Activated CD4-positive, CD25-positive, alpha-beta regulatory T cell (primary cell): ENCODE measurements at places on chromosomes 6 and 20.

GRCh38 chr6:166253281-166253681 lies 54.9 kb downstream of the PRR18 start:
- DNase-seq, result no peak

DNA sequence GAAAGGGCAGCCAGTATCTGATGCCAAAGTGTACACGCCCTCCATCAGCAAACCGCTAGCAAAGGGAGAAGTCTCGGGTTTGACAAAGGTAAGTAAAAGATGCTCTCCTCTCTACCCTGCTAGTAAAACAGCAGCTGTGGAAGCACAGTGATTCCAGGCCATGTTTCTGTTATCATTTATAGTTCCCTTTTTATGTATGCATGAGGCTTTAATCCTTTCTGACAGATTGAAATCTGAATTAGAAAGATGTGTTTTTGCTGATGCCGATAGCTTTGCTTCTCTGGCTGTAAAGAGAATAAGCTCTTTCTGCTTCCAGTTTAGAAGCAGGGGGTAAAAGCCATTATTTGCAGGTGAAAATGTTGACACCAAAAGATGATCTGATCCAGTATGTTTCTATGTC lies 392.4 kb upstream of the SOX4 start:
- DNase-seq, result no peak

DNA sequence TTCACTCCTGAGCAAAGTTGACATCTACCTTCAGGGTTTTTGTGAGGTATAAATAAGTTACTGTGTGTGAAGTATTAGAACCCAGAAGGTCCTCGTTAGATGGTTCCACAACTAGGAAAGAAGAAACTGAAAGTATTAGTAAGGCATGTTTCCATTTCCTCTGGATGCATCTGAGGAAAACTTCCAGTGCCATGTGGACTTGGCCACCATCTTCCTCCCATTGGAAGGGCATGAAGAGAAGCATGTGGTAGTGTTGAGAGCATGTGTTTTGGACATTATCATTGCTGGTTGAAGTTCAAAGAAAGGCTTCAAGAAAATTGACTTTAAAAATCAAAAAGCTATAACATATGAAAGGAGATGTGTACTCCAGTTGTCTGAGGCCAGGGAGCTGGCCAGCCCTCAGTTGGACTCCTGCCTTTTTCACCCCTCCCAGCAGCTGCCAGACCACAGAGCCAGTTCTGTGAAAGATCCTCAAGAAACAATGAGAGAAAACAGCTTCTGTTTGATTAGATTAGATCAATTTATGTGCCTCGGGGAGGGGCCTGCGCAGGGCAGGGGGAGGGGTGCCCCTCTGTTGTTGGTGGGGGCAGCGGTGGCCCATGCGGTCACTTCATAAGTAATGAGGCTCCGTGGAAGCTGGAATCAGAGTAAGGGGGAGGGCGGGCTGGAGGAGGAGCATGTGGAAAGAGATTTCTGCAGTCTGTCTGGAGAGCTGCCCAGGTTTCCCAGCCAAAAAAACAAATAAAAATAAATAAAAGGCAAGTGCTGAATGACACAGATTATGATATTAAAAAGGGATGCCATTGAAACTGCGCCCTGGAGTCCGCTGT lies 154.0 kb downstream of the JARID2 start:
- DNase-seq, result no peak

- DNase-seq, result no peak
These were observed 71.2 kb downstream of the PDE7B start for GRCh38 chr6:135922746-135923145.

- no peak for DNase-seq
These were observed 474.0 kb downstream of the TFAP2B start for GRCh38 chr6:51292659-51293058.

DNA sequence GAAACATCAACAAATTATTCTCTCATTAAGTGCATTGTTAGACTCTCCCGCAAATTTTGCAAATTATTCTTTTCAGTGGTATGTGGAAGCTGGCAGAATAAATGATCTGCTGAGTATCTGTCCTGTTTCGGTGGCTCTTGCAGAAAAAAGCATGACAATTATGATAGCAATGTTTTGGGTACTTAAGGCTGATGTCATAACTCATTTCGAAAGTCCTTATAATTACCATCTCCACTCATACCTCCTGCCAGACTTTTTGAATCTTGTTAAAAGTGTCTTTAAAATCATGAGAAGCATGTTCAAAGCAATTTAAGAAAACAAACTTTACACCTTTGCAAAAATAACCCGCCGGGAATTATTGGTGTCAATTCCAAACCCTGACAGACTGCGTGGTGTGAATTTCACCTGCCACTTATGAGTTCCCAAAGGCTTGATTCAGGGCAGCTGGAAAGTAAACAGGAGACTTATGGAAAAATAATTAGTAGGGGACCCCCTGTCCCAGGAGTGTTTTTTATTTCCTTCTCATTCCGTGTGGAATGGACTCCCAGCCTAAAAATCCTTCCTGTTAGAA lies 87.6 kb upstream of the E2F3 start:
- no peak for DNase-seq

DNA sequence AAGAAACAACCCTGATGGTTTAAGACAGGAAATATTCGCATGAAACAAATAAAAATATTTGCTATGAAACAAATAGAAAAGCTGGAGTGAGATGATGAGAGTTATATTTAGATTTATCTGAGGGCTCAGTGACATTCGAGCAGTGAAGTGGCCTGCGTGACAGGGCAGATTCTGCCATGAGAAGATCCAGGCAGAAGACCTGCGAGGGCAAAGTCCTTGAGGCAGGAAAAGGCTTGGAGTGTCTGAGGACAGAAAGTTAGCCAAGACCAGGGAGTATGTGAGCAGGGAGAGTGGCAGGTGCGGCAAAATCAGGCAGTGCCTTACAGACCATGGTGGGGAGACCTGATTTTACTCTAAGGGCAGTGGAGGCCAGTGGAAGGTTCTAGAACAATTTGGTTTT lies 66.9 kb upstream of the RIN2 start:
- DNase-seq, result no peak

DNA sequence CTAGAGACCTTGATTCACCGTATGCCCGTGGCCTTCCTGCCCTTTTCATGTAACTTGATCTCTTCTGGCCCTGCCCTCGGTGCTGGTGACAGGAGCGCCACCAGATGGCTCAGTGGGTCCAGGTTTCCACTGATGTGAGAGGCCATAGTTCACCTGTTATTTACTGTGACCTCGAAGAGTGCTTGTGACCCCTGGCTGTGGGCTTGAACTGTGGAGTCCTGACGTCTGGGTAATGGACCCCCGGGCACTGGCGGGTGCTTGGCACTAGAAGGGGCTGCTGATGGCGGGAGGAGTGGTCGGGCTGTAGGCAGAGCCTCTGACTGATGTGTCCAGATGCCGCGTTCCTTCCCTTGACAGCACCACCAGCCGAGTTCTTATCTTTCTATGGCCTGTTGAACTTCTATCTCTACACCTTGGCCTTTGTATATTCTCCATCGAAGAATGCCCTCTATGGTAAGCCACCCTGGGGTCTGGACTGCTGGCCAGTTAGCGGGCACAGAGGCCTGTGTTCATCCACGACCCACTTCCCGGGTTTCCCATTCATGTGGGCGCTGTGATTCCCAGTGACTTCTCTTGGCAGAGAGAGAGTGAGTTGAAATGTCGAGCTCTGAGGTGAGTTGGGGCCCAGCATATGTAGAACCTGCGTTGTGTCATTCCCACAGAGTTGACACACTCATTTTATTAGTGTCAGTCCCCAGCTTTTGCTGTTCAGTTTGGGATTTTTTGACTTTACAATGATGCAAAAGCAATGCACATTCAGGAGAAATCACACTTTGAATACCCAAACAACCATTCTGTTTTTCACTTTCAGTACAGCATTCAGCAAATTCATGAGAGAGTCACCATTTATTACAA lies 14.9 kb downstream of the DYNLT1 start:
- DNase-seq, result no peak

- no peak for DNase-seq
These were observed 21.6 kb downstream of the C6orf163 start for GRCh38 chr6:87366072-87366827.

- no peak for DNase-seq
These were observed 296.3 kb upstream of the JAG1 start for GRCh38 chr20:10970109-10970508.

DNA sequence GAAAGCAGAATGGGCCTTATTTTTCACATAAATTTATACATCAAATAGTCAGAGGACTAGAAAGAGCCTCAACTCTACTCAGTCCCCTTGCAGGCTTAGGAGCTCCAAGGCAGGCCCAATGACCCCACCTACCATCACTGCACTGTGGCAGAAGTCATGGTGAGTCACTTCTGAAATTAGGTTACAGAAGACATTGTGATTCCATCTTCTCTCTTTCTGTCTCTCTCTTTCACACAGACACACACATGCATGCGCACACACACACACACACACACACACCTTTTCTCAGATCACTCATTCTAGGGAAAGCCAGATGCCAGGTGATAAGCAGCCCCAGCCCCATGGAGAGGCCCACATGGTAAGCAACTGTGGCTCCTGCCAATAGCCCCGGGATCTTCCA lies 103.8 kb downstream of the C6orf118 start:
- no peak for DNase-seq

DNA sequence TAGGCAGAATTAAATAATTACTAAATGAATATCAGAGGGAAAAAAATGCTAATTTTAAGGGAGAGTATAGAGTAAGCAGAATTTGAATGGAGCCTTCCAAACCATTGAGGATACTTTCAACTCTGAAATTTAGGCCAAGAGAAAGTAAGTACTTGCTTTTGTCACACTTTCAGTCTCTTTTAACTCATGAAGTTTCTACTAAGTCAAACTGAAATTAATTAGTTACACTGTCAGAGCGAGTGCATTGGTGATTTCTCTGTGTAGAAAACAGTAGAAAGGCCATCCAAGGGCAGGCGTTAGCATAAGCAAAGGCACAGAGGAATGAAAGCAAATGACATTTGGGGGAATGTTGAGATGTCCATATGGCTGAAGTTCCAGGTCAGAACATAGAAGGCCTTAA lies 92.9 kb downstream of the PLEKHG1 start:
- no peak for DNase-seq

- no peak for DNase-seq
These were observed 14.8 kb upstream of the BCLAF1 start for GRCh38 chr6:136304410-136304809.

- no peak for DNase-seq
These were observed 5.5 kb downstream of the SNRPB start for GRCh38 chr20:2465100-2465499.

DNA sequence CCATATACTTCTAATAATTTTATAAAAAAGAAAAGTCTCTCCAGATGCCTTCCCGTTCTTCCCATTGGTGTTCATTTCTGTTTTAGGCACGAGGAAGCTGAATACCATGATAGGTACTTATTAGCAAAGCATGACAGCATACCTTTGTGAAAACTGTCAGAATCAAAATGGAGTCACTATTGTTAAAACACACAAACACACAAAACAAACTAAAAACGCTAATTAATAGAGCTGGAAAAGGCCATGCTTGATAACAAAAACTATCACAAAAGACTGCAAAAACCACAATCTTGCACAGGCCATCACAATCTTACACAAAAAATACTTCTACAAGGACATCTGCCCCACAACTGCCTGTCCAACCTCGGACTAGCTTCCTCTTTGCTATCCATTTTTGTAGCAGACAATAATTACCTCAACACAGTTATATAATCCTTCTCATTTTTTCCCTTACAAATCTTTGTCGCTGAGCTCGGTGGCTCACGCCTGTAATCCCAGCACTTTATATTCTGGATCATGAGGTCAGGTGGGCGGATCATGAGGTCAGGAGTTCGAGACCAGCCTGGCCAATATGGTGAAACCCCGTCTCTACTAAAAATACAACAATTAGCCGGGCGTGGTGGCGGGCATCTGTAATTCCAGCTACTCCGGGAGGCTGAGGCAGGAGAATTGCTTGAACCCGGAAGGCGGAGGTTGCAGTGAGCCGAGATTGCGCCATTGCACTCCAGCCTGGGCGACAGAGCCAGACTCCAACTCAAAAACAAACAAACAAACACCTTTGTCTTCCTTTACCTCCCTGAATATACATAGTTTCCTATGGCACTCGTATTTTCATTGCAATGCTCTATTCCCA lies 3.2 kb upstream of the ABT1 start:
- no peak for DNase-seq

DNA sequence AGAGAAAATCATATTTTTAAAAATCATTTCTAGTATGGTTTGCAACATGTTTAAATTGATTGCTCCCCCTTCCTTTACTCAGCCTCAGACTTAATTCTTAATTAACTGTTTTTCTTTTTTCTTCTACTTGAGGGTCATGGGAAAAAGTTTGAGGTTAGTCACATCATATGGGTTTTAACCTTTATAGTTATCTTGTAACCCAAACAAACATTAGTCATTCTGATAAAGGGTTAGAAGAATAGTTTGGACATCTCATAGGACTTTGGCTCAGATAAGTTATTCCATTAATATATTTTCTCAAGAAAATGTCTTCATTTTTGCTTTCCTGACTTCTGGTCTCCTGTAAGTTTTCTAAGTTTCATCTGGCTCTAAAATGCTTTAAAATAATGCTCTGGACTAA lies 34.5 kb upstream of the TSPYL1 start:
- no peak for DNase-seq

DNA sequence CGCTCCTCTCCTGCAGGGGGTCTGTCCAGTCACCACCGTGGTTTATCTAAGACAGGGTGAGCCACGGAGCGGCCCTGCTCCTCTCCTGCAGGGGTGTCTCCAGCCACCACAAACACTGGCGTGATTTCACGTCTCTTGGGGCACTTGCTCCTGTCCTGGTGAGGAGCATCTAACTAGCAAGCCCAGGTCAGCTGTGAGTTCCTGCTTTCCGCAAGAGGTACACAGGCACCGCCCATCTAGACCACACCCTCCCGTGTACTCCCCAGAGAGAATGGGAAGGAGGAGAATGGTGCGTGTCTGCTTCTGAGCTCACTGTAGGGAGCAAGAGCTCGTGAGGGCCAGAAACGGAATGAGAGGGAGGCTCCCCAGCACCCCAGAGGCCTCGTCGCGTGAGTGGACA lies 40.7 kb downstream of the DACT2 start:
- no peak for DNase-seq
